ENCODE measurements at places on chromosomes 4 and X.

- no peak for DNase-seq
Measured at GRCh38 chr4:89949782-89950387, 55.2 kb downstream of the MMRN1 start.

- DNase-seq: no peak
Measured at GRCh38 chr4:3766036-3766784, at the start of gene ADRA2C. TSS of gene ADRA2C (plus strand) at chr4:3766385. CDS start at chr4:3766607, 222 bp downstream.

GRCh38 chr4:35643661-35644060 lies 600.7 kb downstream of the ARAP2 start:
- no peak for DNase-seq

DNA sequence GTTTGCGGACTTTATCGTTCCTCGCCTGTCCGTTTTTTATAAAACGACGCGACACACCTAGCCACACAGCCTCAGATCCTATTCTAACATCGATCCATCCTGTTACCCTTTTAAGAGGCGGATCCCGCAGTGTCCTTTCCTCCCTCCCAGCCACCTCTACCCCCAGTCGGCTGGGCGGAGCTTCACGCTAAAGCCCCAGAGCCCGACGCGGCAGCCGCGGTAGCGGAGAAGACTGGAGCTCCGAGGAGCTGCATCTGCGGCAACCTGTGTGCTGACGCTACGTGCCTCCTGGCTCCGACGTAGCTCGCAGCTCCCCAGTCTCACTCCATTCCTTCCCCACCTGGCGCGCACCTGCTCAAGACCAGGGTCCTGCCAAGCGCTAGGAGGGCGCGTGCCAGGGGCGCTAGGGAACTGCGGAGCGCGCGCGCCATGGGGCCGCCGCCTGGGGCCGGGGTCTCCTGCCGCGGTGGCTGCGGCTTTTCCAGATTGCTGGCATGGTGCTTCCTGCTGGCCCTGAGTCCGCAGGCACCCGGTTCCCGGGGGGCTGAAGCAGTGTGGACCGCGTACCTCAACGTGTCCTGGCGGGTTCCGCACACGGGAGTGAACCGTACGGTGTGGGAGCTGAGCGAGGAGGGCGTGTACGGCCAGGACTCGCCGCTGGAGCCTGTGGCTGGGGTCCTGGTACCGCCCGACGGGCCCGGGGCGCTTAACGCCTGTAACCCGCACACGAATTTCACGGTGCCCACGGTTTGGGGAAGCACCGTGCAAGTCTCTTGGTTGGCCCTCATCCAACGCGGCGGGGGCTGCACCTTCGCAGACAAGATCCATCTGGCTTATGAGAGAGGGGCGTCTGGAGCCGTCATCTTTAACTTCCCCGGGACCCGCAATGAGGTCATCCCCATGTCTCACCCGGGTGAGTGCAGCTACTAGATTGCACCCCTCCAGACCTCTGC lies at the start of gene RNF128:
Gene RNF128 (plus strand): TSS at position 217 of the 953 bp plus-strand sequence. CDS start 213 bp downstream, at position 430.
- DNase-seq: peak; percentile 19
